Mammary epithelial cell (primary cell): ENCODE measurements at places on chromosomes 3 and 15.

DNA sequence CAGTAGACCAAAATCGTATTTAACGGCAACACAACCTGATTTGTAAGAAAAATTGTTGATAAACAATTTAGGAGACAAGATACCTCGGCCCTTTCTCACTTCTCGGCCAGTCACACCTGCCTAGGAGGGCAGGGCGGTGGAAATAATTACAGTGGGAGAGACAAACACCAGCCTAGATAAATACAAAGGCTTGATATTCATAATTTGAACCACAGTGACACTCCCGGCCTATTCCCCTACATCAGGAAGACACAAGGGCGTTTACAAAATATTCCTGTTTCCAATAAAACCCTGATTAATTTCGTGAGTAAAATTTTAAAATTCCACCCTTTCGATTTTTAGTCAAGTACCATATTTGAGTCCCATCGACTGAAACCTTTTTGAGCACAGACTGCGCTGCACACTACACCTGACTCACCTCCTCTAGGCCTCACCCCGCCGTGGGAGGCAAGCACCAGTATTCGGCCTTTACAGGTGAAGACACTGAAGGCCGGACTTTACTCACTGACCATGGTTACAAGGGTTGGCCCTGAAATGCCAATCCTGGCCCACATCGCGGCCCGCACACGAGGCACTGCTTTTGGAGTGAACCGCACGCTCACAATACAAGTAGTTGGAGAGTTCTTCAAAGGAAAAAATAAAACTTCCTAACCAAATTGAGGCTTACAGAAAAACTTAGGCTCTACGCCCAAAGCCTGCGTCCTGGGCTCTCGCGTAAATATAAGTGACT is 794 bp downstream of the ARPP19 start:
- peak; percentile 72 for DNase-seq

DNA sequence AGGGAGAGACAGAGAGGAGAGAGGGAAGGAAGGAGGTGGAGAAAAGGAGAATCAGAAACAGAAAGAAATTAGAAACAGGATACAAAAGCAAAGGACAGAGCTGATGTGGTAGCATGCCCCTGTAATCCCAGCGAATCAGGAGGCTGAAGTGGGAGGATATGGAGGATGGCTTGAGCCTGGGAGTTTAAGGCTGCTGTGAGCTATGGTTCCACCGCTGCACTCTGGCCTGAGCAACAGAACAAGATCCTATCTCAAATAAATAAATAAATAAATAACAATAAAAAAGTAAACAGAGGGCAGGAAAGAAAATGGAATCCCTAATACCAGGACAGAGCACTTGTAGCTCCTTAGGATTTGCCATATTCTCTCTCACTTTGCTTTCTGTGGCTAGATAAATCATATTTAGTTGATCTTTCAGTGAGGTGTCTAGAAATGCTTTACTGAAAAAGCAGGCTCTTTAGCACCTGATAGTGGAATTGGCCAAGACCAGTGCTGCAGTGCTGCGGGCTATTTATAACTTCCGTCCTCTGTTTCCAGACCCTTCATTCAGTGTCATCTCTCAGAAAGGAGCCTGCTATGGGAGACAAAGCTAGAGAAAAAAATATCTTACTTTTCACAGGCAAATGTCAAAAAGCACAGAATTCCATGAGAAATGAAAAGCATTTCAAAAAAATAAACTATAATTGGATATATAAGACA is 20.0 kb upstream of the SLC28A2 start:
- no peak for DNase-seq

DNA sequence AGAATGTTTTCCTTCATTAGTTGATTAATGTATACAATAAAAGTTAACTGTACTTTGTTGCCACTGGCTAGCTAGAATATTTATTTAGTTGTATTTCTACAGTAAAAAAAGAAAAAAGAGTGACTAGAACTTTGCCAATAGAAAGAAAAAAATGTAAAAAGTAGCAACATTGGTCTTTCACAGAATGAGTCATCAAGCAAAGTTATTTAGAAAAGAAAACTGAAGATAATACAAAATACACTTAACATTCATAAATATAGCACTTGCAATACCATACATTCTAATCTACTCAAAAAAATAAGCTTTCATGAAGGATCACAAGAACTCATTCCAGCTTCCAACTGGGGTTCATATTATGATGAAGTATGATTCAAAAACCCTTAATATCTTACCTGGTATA is 83.4 kb downstream of the AQR start:
- no peak for DNase-seq

DNA sequence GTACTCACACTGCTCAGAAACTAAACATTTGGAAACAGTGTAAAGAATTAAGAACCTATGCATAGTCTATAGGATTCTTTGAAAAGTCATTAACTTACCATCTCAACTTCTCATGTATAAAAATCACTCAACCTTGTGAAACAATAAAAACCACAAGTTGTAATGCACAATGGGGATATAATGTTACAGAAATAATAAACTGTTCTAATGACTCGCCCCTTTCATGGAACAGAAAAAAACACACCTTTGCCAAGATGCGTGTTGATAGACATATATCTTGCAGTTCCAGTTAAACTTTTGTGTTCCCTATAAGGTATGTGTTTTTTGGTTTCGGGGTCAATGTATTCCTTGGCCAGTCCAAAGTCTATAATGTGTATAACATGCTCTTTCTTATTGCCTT is 50.8 kb upstream of the PPIB start:
- peak; percentile 27 for DNase-seq

GRCh38 chr15:74228723-74229081 is 7.4 kb upstream of the CCDC33 start:
- DNase-seq, result no peak

- DNase-seq, result no peak
These were observed 4.7 kb downstream of the TCF12 start for GRCh38 chr15:56923174-56923591.

GRCh38 chr3:66299891-66300290 is 79.1 kb downstream of the SLC25A26 start:
- no peak for DNase-seq

DNA sequence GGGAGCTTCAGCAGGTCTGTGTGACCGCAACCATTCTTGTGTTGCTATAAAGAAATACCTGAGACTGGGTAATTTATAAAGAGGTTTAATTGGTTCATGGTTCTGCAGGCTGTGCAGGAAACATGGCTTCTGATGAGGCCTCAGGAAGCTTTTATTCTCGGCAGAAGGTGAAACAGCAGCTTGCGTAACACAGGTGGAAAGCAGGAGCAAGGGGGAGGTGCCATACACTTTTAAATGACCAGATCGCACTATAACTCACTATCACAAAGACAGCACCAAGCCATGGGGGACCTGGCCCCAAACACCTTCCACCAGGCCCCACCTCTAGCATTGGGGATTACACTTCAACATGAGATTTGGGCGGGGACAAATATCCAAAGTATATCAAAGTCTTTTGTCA is 8.3 kb upstream of the CIB2 start:
- DNase-seq, result no peak

DNA sequence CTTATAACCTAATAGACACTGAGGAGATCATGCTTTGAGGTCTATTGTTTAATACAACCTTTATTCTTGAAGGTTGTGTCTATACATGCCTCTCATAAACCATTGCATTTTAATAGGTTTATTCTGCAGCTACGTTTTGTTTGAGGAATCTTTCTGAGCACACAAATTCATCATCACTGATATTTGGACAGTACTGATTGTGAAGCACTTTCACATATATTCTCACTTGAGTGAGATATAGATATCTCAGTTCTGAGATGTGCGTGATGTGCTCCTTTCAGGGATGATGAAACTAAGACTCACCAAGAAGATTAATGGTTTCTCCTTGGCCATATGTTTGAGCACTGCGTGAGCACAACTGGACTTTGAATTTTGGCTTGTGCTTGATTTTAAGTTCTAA is 374.4 kb downstream of the LPP start:
- no peak for DNase-seq

- DNase-seq, result no peak
These were observed 231.9 kb downstream of the NSUN3 start for GRCh38 chr3:94294806-94295205.

- no peak for DNase-seq
These were observed 2.8 kb downstream of the VIPR1 start for GRCh38 chr3:42505128-42505848.

DNA sequence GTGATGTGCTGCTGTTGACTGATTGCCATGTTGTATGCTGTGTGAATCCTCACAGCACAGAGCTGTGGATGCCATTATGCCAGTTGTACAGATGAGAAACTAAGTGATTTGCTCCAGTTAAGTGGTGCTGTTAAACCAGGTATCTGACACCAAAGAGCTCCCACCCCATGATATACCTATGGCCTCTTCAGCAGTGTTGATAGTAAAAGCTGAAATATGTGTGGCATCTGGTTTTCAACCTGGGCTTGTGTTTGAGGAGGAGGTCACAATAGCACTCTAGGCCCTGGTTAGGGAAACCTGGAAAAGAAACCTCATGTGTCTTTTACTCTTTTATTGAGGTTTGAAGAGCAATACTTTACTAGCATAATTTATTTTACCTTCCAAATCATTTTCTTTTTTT is 21.4 kb downstream of the RAD54L2 start:
- DNase-seq, result no peak

GRCh38 chr3:125440559-125440955 is 65.4 kb upstream of the ZNF148 start:
- DNase-seq, result peak; percentile 24

DNA sequence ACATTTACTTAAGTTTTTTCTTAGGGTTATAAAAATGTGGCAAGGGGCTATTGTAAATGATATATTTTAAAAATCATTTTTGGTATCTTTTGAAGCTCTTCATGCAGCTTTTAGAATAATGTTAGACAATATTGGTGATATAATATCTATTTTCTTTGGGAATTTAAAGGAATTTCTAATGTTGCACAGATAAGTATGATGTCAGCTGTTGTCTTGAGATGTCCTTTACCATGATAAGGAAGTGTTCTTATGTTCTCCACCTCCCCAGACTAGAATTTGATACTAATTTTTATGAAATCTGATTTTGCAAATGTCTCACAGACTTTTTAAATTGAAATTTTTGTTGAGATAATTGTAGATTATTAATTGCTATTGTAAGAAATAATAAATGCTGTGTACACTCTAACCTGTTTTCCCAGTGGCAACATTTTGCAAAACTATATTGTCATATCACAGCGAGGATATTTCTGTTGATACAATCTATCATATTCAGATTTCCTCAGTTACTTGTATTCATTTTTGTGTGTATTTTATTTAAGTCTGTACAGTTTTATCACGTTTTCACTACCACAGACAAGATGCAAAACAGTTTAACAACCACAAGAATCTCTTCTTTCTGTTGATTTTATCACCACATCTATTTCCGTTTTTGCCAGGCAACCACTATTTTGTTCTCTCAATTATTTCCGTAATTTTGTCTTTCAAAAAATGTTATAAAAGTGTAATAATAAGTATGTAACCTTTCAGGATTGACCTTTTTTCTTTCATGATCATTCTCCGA is 55.4 kb downstream of the SPRED1 start:
- DNase-seq, result no peak

GRCh38 chr15:100350434-100351226 is 8.9 kb upstream of the ADAMTS17 start:
- peak; percentile 78 for DNase-seq

DNA sequence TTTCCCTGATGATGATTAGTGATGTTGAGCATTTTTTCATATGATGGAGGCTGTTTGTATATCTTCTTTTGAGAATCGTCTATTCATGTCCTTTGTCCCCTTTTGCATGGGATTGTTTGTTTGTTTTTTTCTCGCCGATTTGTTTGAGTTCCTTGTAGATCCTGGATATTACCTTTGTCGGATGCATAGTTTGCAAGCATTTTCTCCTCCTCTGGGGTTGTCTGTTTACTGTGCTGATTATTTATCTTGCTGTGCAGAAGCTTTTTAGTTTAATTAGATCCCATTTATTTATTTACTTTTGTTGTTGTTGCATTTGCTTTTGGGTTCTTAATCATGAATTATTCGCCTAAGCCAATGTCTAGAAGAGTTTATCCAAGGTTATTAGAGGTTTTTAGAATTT is 232.8 kb downstream of the XXYLT1 start:
- DNase-seq, result no peak

DNA sequence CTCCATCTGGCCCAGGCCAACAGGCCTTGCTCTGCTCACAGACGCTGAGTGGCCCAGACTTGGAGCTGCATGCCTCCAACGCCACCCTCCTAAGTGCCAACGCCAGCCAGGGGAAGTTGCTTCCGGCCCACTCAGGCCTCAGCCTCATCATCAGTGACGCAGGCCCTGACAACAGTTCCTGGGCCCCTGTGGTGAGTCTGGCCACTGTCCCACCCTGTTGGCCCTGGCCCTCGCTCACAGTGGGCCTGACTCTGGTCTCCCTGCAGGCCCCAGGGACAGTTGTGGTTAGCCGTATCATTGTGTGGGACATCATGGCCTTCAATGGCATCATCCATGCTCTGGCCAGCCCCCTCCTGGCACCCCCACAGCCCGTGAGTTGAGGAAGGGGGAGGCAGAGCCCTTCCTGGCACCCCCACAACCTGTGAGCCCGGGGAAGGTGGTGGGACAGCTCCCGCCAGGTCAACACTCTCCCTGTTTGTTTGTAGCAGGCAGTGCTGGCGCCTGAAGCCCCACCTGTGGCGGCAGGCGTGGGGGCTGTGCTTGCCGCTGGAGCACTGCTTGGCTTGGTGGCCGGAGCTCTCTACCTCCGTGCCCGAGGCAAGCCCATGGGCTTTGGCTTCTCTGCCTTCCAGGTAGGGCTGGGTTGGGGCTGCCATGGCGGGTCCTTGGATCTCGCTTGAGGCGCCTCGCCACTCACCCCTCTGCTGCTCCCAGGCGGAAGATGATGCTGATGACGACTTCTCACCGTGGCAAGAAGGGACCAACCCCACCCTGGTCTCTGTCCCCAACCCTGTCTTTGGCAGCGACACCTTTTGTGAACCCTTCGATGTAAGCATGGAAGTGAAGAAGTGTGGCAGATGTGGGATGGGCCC is 10.0 kb downstream of the NT5DC2 start:
- DNase-seq, result no peak

DNA sequence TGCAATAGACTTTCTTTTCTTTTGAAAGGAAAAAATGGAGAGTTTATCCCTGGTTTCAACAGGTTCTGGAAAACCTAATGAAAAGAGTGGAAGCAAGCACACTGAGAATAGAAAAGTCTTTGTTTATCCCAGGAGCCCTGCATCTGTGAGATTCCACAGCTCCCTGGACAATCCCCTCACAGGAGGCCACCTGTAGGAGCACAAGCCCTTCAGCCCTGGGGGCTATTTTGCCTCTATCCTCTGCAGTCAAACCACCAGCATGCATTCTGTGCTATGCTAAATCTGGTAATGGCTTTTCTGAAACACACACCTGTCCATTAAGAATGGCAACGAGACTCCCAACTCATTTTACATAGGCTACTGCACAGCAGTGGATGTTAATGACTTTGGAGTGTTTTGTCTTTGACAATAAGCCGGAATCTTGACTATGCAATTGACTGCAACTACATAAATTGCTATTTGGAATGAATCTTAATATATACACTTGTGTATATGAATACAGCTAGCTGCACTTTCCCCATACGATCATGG is 369.4 kb downstream of the NR2F2 start:
- no peak for DNase-seq

GRCh38 chr3:20185331-20185678 is 701 bp downstream of the SGO1 start:
- DNase-seq, result peak; percentile 42

GRCh38 chr3:188955919-188956318 is 215.9 kb upstream of the TPRG1 start:
- no peak for DNase-seq
